ENCODE measurements at places on chromosomes 13 and 19.

DNA sequence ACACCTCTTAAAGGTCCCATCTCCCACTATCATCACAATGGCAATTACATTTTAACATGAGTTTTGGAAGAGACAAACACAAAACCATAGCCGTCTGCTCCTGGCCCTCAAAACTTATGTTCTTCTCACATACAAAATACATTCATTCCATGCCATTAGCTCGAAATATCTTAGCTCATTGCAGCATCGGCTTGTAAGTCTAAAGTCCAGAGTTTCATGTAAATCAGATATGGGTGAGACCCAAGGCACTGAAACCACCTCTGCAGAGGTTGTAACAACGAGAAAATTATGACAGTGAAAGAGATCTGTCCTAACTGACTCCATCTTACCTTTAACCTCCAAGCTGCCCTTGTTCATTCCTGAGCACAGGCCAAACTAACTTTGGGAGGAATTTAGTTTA is 635.0 kb upstream of the SPRY2 start:
- DNase-seq, result no peak

GRCh38 chr13:110524541-110525257 is 36.8 kb downstream of the RAB20 start:
- no peak for DNase-seq

- DNase-seq, result peak; percentile 6
Observed at GRCh38 chr19:6126335-6126974, 9.0 kb upstream of the ACSBG2 start.

DNA sequence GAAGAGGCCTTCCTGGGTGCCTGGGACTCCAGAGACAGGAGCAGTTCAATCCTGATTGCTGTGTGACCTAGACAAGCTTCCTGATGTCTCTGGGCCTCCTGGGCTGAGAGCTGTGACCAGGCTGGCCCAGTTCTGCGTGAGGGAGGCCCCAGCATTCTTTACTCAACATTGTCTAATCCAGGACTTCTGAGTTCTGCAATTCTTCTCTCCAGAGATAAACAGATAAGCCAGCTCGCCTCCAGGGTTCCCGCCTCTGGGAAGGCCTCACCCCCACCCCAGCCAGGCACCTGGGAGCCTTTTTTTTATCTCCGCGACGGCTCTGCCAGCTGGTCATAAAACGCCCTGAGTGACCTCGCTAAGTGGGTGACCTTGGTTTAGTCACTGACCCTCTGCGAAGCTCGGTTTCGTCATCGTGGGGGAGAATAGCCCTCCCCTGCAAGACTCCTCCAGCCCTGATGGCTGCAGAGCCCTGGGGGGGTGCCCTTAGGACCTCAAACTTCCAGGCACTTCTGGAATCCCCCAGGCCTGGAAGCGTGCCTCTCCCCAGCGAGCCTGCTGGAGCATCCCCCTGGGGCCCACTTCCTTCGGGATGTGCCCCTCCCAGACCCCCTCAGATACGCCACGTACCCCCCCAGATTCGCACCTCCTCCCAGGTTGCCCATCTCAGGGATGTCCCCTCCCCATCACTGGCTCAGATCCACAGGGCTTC is 1.9 kb downstream of the SULT2B1 start:
- DNase-seq, result no peak

GRCh38 chr13:44770951-44771350 is 194.8 kb upstream of the TSC22D1 start:
- DNase-seq, result no peak

- DNase-seq, result no peak
Observed at GRCh38 chr19:15636026-15636425, 4.7 kb upstream of the CYP4F3 start.

- DNase-seq, result no peak
Observed at GRCh38 chr13:97122381-97122996, 99.6 kb upstream of the MBNL2 start.

DNA sequence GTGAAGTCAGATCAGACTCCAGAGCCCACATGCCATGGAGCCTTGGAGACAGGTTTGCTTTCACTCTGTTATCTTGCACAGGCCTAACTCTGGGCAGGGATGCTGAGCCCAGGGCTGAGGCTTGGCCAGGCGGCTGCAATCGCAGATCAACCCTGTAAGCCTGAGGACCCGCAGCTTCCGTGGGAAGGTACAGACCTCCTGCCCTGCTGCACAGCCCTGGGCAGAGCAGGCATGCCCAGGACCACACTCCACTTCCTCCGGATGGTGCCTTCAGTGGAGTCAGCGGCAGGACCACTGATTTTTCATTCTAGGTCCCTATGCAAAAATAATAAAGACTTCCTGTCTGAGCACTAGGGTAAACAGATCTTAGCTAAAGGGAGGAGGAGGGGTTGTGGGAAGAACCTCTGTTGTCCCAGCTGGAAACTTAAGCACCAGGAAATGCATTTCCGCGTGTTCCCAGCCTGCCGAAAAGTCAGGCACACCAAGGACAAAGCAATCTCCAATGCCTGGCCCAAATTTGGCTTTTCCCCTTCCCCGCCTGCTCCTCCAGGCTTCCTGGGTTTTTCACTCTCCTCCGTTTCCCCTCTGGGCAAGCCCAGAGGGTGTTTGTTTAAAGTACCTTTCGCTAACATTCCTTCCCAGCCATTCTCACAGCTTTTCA is 87.3 kb downstream of the KCTD15 start:
- DNase-seq, result no peak

GRCh38 chr19:49923055-49924003 is 5.7 kb upstream of the ATF5 start:
- no peak for DNase-seq

DNA sequence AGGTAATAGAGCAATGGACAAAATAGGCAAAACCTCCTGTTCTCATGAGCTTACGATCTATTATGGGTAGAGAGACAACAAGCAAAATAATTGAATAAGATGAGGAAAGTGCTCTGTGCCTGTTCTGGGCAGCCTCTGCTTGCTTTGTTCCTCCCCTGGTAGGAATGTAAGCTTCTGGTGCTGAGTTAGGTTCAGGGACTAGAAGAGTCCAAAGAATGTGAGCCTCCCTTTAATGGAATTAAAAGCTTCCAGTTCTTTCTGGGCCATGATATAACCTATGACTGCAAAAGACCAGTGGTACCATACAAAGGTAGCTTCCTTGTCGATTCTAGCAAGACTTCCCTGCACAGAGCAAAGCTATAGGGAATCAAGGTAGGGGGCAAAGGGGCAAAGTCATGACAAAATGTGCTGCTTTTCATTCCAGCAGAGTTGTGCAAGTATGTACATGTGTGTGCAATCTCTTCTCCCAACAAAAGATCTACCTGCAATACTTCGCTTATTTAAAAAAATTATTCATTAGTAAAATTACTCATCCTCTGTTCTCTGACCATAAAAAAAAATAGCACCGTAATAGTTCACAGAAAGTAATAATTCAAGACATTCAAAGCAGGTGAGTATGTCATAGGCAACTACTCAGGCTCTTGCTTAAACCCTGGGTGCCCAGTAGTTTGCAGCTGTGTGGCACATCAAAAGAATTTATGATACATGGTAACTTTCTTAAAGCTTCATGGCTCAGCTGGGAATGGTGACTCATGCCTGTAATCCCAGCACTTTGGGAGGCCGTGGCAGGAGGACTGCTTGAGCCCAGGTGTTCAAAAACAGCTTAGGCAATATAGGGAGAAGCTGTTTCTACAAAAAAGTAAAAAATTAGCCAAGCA is 21.4 kb downstream of the ACOD1 start:
- DNase-seq, result no peak

- no peak for DNase-seq
Observed at GRCh38 chr19:35458731-35459391, 10.8 kb downstream of the FFAR2 start.

DNA sequence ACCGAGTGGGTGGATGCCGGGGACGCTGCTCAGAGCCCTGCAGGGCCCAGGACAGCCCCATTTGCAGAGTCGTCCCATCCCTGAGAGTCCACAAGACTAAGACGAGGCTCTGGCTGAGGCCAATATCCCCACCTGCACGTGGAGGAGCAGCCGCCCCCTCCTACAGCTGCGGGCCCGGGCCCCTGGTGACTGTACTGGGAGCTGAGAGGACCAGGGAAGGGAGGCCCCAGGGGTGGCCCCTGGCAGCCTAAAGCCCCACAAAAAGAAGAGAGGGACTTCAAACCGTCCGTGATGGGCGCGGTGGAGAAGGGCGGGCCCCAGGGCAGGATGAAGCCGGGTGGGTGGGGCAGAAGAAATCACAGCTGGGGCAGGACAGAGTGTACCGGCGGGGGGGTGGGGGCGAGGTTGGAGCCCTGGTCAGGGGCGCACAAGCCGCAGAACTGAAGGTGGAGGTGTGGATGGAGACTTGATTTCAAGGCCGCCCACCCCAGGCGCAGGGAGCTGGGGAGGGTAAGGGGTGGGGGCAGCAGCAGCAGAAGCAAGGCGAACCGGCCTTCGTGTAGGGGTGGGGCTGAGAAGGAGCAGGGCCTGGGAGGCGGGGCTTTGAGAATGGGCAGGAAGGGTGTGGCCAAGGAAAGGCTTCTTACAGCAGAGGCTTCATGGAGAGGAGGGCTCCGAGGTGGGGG is 12.9 kb downstream of the CFD start:
- DNase-seq, result peak; percentile 12

- DNase-seq, result no peak
Observed at GRCh38 chr13:47845981-47846380, 155.1 kb downstream of the SUCLA2 start.

Measured in NCI-H2227 treated with DMSO at 0.1 percent for 48 hours (cell line).